G401 (cell line): ENCODE measurements at places on chromosomes 4 and X. TPM values are rescaled to one million over a fixed set of nuclear protein-coding genes. Genes with fewer than 3 reads are reported as not detected.

GRCh38 chrX:21723084-21723483, 34.8 kb downstream of the SMPX start:
- no peak for DNase-seq

DNA sequence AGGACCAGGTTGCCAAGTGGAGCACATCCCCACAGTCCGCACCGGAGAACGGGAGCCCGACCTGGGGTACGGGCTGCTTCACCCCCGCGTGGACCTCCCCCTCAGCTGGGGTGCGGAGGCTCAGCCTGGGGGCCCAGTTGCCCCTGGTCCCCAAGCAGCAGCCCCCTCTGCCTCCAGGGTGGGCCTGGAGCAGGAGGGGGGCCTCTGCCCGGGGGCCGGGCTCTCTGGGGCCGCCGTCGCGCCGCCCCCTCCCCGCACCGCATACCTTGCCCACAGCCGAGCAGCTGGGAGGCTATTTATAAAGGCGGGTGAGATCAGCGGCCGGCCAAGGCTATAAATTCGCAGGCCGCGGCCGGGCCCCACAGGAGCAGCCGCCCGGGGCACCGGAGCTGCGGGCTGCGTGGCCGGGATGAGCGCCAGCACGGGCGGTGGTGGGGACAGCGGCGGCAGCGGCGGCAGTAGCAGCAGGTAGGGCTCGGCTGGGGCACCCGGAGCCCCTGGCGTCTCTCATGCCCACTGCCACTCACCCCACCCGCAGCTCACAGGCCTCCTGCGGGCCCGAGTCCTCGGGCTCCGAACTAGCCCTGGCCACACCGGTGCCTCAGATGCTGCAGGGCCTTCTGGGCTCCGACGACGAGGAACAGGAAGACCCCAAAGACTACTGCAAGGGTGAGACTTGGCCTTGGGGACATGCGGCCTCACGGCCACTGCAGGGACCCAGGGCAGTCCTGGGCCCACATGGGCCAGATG, at the start of gene SRPK3:
SRPK3 (plus strand) TSS at position 364 of the 750 bp plus-strand sequence; CDS start at position 410, 46 bp downstream.
- peak; percentile 39 for DNase-seq

- no peak for DNase-seq
Measured at GRCh38 chr4:8147231-8147970, 11.2 kb downstream of the ABLIM2 start.

- DNase-seq, result no peak
Measured at GRCh38 chr4:174201871-174202270, 81.6 kb downstream of the FBXO8 start.

- no peak for DNase-seq
Measured at GRCh38 chr4:48681856-48682255, 98.2 kb downstream of the FRYL start.

DNA sequence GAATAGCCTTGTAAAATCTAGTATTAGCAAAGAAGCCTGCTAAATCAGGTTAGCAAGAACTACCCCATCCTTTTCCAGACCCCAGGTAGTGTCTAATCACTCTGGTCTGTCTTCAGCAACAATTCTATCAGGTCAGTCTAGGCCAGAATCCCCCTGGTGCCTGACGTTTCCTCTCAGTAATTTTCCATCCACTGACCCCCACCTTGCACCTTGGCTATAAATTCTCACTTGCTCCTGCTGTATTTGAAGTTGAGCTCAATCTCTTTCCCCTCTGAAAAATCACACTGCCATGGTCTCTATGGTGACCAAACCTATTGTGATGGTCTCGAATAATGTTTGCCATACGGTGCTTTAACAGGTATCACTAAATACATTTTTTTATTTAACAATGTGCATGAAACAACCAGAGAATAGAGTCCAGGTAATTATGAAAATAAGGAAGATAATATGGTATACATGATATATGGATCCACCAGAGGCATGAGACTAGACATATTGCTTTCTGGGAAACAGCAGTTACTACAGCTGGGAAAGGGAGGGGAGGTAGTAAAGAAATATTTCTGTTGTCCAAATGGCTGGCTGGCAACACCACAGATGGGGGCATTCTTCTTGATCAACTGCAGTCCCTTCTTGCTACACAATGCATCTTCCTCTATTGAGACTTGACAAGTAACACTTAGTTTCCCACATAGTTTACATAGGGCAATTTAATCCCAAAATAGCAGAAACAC, 33.8 kb downstream of the CXCL1 start:
- DNase-seq, result no peak

GRCh38 chrX:10496345-10496965, 123.9 kb downstream of the MID1 start:
- no peak for DNase-seq

GRCh38 chr4:70392057-70392776, 5.5 kb upstream of the OPRPN start:
- no peak for DNase-seq

DNA sequence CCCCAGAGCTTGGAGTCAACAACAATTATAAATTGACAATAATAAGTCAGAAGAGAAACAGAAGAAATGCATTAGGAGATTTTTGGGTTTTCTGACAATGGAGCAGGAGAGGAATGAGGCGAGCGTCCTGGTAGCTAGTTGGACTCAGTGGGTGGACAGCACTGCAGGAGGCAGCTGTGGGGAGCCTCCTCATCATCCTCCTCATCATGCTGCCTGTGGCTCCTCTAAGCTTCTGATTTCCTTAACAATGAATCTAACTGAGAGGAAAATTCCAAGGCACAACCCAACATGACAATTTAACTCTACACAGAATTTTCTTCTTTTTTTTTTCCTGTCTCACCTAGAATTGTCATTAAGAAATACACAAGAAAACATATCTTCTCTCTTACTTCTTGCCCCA, 357.1 kb upstream of the NOCT start:
- DNase-seq, result no peak

- no peak for DNase-seq
Measured at GRCh38 chr4:31617667-31618066, 897.5 kb downstream of the PCDH7 start.

DNA sequence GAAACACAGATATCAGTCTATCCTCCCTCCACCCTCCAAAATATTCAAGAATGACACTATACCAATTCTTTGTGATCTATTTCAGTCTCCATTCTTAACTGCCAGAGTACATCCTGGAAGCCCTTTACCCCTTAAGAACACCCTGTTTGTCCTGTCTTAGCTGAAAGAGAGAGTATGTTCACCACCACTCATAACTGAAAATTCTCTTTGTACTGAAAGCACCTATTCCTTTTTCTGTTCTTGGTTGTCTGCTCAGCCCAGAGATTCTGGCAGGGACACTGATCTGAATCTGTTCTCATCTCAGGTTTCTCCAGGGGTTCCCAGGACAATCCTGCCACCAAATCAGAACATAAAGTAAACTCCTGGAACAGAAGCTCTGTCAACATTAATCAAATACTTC, 25.4 kb upstream of the EREG start:
- no peak for DNase-seq

GRCh38 chr4:52107745-52108144, 56.6 kb downstream of the SPATA18 start:
- DNase-seq, result no peak

DNA sequence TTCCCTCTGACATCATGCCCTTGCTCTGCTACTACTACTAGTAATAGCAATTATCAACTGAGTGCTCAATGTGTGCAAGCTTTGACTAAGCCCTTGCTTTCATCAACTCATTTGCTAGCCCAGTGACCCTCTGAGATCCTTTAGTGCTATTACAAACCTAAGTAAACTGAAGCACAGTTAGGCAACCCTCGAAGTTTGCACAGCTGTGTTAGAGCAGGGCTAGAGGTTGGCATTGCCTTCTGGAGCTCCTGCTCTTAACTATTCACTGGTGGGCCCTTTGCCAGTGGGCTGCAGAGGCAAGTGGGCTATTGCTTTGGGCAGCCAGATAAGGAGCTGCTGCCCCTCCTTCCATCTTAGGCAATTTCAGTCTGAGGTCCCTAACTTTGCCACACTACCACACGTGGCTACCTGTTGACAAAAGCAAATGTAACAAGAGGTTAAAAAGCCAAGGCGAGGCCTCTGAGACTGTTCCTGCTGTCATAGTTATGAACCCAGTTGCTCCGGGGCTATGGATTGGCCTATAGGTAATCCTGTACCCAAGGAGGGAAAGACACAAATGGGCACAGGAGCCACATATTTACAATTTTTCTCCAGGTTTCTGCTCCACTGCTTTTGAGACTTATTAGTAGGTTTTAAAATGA, 41.5 kb upstream of the ANKRD50 start:
- DNase-seq, result no peak

- DNase-seq, result no peak
Measured at GRCh38 chr4:147518086-147518485, 37.2 kb downstream of the EDNRA start.

DNA sequence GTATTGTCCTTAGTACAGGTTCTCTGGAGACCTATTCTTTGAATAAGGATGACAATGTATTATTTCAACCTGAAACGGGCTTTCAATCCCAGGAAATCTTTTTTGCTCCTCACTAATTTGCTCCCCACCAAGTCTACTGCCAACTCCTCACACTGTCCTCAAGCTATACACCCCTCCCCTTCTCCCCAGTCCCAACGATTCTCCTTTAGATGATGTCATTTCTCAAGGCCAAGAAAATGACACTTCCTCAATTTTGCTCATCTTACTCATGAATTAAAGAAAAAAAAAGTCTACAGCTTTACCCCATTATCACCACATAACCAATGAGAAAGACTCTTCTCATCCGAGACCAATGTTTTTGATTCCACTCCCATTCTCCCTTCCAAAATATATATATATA, 20.6 kb downstream of the AP1S2 start:
- no peak for DNase-seq

DNA sequence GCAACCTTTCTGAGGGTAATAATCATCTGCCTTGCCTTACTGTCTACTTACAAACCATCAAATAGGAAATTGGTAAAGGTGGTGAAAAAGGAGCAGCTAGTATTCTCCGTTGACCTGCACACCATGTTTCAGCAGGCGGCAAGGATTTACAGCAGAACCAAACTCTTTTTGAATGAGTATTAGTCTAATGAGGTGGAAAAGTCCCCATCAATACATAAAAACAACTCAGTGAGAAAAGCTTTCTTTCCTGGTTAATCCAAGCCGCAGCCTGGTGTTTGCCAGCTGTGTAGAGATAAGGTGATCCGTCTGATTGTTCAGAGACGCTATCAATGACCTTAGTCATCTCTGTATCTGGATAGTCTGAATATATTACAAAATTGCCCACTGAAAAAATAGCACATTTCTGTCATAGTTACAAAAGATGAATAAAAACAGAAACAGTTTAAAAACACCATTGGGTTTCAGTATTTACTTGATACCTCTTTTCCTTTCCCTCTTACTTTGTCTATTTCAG, 110.4 kb upstream of the TBC1D9 start:
- DNase-seq, result no peak

DNA sequence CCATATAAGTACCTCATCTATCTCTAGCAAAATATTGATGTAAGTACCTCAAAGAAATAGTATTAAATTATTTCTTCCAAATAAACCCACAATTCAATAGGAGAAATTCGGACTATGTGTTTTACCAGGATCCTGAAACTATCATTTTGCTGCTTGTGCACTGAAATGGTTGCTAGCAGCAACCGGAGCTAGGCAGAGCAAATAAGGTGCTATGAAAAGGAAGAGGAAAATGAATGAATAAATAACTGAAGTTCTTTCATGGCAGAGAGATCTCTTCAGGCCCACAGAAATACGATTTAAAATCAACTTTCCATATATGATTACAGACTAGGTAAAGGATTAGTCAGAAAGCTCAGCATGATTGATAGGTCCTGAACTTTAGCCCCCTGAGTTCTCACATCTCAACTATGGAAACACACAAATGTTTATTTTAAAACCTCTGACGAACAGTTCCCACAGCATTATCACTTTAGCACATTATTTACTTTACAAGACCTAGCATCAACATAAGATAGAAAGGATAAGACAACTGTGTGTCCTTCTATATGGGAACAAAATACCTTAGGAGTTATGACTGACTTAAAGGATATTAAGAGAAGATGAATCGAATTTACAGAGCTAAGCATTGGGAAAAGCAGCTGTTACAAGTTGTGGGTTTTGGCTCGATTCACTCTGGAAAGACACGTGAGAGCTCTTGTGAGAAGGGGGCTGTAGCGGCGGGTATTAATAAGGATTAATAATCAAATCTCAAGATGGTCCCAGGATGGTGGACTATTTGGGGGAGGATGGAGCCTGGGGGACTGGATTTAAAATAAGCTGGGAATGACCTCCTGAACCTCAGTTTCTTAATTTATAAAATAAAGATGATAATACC, 104.3 kb downstream of the CORIN start:
- no peak for DNase-seq

DNA sequence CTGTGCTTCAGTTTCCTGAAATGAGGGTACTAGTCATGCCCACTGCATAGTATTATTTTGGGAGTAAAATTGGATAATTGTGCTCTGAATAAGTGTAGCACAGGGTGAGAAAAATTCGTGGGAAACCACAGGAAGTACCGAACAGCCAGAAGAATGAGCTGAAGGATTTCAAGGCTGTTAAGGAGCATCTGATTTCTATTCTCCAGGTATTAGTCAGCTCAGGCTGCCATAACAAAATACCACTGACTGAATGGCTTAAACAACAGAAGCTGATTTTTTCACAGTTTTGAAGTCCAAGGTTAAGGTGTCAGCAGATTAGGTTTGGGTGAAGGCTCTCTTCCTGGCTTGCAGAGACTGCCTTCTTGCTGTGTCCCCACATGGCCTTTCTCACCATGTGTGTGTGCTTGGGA, 41.9 kb downstream of the WWC2 start:
- DNase-seq, result no peak

DNA sequence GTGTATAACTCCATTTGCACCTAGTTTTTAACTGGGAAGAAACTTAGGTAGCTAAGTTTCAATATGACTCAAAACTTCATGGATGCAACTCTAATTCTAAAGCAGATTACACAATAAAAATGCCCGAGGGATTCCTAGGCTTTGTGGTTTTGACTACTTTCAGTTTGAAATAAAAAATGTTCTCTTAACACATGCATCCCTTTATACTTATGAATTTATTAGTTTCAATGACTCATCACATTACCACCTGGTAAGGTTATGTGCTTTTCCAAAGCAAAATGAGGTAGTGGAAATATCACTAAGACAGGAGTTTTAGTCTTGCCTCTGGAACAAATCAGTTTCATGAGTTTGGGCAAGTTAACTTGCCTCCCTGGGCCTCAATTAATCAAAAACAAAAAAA, 125.5 kb downstream of the OPHN1 start:
- no peak for DNase-seq

BEX5 gene
- total RNA-seq, result not detected in 2 replicates

FAM9C gene
- not detected in 2 replicates for total RNA-seq

SHROOM2 gene
- 0.31 and 0.64 TPM in 2 replicates for total RNA-seq

S100P gene
- not detected in 2 replicates for total RNA-seq

SLC6A14 gene
- total RNA-seq, result not detected in 2 replicates

CLDN22 gene
- not detected in 2 replicates for total RNA-seq

POU4F2 gene
- not detected in 2 replicates for total RNA-seq

AFM gene
- not detected in 2 replicates for total RNA-seq

IL2 gene
- total RNA-seq, result not detected in 2 replicates

CXCL3 gene
- total RNA-seq, result not detected in 2 replicates

GRID2 gene
- total RNA-seq, result not detected in 2 replicates

NAAA gene
- 23.5 and 50.0 TPM in 2 replicates for total RNA-seq

CT45A3 gene
- 1.7 TPM in 1 of 2 replicates, not detected in the other for total RNA-seq

CCDC149 gene
- not detected in 2 replicates for total RNA-seq
